ENCODE measurements at places on chromosomes 6 and 20. TPM values are rescaled to one million over a fixed set of nuclear protein-coding genes. Genes with fewer than 3 reads are reported as not detected.

Gene SYCP2L
- not detected for total RNA-seq

Gene OR12D3
- total RNA-seq = not detected

Gene MOCS3
- 2.7 TPM for total RNA-seq

Gene COL19A1
- total RNA-seq = 0.17 TPM

- no peak for DNase-seq
Measured at GRCh38 chr6:71197780-71198179, 90.8 kb upstream of the OGFRL1 start.

GRCh38 chr20:24796236-24796635 is 152.8 kb upstream of the CST7 start:
- DNase-seq = no peak

DNA sequence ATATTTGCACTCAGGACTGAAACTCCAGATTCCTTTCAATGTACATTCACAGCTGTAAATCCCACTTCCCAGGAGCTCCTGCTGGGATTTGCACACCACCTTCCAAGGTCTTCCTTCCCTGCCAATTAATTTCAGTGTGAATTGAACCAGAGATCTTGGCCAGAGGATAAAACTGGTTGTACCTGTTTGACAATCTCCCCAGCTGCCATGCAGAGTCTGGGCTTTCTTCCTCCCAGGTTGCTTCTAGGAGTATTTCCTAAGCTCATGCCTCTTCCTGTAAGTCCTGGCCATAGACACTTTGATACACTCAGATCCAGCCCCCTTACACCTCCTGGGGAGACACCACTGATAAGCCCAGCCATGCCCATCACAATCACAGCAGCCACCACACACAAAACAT is 15.6 kb downstream of the MAFB start:
- no peak for DNase-seq

GRCh38 chr6:165988302-165988756 is 179.3 kb downstream of the TBXT start:
- no peak for DNase-seq

- DNase-seq = no peak
Measured at GRCh38 chr6:18997375-18997826, 610.3 kb downstream of the RNF144B start.

GRCh38 chr20:2261629-2262028 is 34.2 kb upstream of the TGM3 start:
- DNase-seq = no peak

DNA sequence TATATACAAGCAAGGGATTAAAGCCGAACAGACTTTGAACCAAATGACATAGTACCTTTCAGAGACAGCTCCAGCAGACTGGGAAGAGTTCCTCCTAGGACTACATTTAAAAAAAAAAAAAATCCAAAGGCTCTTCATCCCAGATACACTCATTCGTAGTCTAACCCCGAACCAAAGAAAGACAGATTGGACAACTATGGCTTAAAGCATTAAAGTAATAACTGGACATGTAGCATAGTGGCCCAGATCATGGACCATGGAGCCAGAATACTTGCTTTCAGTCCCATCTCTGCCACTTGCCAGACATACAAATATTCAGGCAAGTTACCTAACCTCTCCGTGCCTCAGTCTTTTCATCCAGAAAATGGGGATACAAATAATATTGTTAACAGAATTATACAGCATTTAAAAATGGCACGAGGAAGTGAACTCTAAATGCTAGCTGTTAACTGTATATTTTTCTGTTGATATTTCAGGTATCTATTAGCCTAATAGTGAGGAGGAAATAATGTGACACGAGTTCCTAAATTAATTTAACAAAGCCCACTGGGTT is 123.7 kb downstream of the HIVEP2 start:
- DNase-seq = no peak

GRCh38 chr20:825710-826421 is 7.6 kb upstream of the FAM110A start:
- DNase-seq = no peak

DNA sequence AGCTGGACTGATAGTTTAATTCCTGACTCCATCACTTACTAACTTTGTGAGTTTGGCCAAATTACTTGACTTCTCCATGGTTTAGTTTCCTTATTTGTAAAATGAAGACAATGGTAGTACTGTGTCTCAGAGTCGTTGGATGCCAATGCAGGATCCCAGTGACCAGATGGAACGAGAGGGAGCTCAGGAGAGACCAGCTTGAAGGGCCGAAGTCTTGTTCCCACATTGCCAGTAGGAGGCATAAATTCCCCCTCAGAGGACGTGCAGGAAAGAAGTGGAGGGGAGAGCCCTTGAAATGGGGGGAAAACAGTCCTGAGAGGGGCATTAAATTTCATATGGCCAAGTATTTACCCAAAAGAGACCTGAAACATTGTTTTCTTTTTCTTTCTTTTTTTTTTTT is 2.1 kb upstream of the MUC22 start:
- DNase-seq = no peak

- no peak for DNase-seq
Measured at GRCh38 chr6:16466800-16467553, 228.6 kb downstream of the GMPR start.

DNA sequence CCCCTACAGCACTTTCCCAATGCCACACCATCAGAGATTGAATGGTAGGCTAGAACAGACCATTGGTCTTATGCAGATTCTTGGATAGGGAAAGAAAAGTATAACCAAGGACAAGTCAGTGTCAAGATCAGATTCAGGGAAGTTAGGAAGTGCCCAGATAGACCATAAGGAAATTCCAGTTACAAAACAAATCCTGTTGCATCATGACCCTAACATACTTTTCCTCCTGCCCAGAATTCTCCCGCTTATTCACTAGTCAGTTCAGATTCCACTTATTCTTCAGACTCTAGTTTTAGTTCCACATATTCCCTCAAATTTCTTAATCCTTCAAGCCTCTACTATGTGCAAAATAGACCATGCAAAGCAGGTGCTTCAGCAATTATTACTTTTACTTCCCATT is 20.7 kb downstream of the METTL24 start:
- no peak for DNase-seq

DNA sequence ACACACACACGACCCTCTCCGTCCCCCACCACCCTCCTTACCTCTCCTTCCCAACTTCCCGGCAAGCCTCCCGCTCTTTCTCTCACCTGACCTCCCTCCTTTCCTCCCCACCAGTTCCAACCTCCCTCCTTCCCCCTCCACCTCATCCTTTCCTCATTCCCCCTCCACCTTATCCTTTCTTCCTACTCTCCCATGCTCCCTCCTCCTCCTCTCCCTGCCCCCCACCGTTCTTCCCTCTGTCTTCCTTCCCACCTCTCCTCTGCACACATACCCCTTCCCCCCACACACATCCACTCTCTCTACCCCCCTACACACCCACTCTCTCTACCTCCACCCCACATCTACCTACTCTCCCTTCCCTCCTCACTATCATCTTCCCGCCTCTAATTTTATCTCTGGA is 144.2 kb downstream of the TBC1D32 start:
- no peak for DNase-seq

GRCh38 chr6:79215213-79215824 is 19.2 kb downstream of the HMGN3 start:
- no peak for DNase-seq
